ENCODE measurements at places on chromosomes 2 and 18.

- DNase-seq, result no peak
Measured at GRCh38 chr2:174892546-174892945, 112.6 kb downstream of the CHN1 start.

DNA sequence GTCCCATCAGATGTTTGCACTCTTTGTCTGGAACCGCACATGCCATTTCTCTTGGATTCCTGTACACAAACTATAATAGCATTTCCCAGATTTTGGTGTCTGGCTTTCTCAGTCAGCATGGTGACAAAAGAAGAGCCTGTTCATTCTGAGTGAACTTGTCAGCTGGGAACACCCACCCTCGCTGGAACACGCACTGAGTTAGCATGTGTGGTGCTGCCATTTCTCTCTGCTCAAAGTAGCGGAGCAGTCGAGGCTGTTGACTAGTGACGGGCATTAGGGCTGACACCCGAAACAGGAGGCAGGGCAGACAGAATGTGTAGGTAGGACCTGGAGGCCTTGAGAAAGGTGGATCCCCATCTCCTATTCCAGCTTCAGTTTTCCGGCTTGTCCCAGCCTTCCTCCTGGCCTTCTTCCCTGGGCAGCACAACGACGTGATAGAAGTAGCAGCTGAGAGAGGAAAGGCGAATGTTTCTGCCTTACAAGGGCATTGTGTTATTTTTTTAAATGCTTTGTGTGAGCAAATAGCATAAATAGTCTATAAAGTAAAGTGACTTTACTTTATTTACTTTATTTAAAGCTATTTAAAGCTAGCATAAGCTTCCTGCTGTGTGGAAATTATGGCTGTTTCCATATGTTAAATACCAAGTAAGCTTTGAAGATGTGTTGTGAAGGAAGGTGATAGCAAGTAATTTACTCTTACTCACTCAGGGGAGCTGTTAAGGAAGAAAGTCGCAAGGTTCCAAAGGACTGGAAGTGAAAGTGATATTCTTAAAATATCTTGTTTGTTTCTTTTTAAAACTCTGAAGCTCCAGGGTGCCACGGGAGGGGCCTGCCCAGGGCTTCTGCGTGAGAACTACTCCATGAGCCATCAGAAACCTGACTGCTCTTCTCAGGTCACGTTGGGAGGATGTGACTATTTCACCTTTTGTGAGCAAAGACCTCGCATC lies 272.6 kb downstream of the NEDD4L start:
- DNase-seq, result peak; percentile 33

DNA sequence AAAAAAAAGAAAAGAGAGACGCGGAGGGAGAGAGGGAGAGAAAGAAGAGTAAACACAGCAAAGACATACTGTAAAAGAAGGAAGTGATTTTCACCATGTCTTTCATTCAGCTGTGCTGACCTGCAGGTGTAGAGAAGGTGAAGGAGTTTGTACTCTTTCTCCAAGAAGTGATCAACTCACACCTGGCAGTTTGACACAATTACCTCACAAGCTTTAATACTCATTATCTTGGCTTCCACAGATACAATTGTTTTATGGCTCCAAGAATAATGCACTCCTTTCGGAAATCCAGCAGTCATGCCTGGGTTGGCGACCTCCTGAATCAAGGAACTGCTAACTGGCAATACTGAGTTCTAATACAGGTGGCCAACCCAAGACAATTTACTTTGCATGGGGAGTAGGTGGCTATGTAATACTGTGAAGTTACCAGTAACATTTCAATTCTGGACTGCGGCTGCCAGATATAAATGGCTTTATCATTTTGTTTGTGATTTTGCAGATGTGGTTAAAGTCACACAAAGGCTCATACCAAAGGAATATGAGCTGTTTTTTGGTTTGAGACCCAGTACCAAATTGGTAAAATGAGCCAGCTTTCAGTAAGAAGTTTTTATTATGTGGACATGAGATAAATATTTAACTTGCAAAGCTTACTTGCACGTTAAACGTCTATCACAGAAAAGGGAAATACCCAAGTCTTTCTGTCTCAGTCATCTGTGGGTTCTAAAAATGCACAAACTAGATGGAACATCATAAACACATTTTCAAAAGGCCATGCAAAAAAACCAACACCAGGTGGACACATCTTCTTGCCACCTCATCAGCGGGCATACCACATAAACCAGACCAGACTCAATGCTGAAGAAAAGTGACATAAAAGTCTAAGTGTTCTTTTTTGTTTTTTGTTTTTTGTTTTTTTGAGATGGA lies 69.3 kb downstream of the NCKAP5 start:
- DNase-seq, result no peak

GRCh38 chr18:53254265-53254664 lies 914.3 kb downstream of the DCC start:
- no peak for DNase-seq

DNA sequence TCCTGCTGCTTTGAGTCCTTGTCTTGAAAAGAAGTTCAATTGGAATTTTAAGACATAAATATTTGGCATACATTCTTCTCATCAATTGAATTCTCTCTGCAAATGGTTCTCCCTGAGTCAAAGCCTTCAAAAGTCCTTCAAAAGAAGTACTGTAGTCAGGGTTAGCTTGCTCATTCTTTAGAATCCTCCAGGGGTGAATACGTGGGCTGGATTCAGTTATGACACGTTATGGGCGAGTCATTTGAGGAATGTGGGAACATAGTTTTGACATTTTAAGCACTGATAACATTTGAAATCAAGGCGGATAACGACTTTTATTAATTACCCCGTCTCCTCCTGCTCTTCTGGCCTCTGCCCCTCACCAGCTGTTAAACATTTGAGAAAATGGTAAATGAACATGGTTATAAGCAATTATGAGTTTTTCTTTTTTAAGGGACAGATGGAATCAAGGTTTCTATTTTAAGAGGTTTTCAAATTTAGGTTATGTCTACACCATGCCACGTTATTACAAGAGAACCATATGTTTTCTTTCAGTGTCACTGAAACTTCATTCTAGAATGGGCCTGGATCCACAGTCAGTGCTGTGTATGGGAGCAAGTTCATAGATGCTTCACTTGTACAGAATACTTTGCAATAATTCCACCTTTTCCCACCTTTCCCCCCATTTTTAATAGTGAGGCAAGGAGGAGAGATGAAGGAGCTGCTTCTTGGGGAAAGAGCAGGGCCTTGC lies 273.1 kb downstream of the TSN start:
- no peak for DNase-seq
